NCI-H1436 treated with DMSO at 0.1 percent for 48 hours (cell line): ENCODE measurements at places on chromosomes 11 and 22.

DNA sequence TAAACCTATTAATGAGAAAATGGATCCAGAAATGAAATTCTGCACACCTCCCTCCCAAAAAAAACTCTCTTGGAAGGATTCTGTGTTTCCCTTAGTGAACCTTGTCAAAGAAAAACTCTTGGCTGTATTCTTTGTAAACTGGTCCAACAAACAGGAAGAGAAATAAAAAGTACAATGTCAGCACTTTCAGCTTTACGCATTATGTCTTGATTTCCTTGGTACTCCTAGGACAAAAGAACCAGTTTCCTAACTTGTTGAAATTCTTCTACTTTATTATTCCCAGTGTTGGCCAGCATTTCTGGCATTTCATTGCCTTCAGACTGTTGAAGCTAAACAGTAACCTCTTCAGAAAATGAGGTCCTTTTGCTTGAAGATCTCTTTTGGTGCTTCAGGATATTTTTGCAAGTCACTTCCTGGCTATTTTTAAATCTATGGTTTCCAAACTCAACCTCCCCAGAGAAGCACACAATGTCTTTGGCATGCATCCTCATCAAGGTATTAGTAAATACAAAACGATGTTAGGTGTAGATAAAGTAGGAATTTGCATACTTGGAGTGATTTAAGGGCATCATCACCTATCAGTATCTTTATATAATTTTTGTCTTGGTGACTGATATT is 342.7 kb downstream of the AASDHPPT start:
- DNase-seq: no peak

GRCh38 chr11:3170044-3170755 is 5.1 kb upstream of the OSBPL5 start:
- DNase-seq: no peak

GRCh38 chr11:68855205-68855981 is 13.7 kb upstream of the CPT1A start:
- no peak for DNase-seq

DNA sequence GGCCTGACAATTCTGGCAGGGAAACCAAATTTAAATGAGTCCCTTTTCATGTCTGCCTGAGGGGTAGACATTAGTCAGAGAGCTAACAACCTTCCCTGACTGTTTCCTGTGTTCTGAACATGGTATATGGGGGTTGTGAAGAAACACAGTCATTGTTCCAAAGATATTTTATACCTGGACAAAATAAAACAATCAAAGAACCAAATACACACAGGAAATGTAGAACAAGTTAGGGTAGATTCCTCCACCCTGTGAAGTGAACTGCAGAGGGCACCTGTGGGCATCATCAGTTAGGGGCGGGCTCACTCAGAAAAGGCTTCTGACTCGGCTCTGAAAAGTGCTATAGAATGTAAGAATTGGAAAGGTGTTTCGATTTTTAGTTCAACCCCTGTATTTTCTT is 231.9 kb upstream of the CADM1 start:
- DNase-seq: no peak

DNA sequence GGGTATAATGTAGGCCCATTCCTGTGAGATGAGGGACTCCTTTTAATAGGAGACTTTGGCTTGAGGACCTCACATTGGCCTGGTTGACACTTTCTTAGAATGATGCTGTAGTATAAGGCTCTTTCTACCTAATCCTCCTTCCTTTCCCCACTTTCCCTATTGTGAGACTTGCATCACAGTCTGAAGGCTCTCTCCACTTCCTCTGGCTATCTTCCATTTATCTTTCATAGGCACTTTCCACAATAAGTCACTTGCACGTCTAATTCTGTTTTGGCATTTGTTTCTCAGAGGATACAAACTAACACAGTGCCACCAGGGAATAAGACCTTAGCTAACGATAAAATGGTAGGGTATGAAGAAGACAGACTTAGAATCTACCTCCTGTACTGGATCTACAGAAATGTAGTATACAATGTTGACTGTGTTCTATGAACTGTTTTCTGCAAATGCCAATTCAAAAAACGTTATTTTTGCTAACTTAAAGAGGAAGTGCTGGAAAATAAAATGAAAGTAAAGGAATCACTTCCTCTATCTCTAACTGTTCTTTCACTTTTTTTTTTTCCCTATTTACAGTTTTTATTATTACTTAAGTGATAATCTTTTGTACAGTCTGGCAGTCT is 17.9 kb upstream of the PDE3B start:
- DNase-seq: no peak

DNA sequence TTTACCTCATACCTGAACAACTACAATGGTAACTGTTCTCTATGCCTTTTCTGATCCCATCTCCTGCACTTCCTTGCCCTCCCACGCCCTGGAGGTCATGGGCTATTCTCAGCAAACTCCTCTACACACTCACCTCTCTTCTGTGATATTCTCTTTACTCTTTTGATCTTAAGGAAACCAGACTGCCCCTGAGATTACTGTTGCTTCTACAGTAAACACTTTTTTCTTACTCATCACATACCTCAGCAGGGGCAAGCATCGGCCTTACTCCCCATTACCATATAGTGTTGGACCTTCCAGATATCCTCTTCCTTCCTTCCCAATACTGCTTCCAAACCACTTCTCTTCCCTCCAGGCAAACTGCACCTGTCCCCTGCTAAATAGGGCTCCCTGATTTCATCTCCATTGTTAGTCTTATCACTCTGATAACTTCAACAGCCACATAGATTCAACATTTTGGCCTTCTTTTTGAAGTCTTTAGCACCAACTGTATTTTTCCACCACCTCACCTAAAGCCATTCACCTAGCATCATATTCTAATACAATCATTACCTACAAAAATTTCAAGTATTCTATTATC is 141.2 kb downstream of the RBFOX2 start:
- DNase-seq: no peak
